ENCODE measurements at places on chromosomes 7 and 10.
A peak's percentile ranks its signal among the peaks of the same experiment; 100 is the strongest.

DNA sequence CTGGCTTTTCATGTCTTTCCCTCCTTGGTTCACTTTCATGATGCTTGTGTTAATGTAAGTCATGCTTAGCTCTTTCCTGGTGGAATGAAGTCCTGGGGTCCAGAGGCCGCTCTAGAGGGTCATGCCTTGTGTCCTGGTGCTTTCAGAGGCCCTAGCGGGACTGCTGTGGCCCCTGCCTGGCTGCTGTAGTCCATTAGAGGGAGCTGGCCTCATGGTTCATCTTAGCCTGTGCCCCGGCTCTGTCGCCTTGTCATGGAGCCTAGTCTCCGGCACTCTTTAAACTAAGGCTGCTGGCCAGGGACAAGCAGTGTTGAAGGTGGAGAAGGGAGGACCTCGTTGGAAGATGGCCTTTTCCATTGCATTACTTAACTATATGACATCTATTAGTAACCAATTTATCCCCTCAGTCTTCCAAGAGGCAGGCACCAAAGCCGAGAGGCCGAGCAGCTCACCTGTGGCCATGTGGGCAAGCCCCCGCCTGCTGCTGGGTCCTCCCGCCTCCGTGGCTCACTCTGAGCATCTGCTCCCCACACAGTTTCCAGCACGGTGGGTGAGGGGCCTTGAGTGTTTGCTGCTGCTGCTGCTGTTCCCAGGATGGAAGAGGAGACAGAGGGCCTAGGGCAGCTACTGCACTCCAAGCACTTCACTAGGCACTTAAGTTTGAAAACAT is 5.0 kb upstream of the NDUFB2 start:
- DNase-seq = no peak

GRCh38 chr10:104680467-104681401 is 39.6 kb downstream of the SORCS3 start:
- DNase-seq = no peak

DNA sequence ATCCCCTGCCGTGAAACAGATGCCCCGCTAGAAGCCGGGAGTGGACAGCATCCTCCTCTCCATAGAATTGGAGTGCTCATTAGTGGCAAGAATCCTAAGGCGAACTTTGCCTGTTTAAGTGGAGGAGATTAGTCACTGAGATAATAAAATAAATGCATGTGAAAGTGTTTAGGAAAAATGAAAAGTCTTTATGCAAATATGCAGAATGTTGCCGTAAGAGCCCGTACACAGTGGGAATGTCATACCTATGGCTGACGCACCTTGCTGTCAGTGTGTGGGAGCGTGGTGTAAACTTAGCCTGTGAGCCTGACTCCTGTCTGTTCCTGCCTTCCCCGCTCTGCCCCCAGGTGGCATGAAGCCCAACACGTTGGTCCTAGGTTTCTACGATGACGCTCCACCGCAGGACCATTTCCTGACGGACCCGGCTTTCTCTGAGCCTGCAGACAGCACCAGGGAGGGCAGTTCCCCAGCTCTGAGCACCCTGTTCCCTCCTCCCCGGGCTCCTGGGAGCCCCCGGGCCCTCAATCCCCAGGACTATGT is 1.7 kb upstream of the TRIP6 start:
- peak; percentile 36 for DNase-seq

DNA sequence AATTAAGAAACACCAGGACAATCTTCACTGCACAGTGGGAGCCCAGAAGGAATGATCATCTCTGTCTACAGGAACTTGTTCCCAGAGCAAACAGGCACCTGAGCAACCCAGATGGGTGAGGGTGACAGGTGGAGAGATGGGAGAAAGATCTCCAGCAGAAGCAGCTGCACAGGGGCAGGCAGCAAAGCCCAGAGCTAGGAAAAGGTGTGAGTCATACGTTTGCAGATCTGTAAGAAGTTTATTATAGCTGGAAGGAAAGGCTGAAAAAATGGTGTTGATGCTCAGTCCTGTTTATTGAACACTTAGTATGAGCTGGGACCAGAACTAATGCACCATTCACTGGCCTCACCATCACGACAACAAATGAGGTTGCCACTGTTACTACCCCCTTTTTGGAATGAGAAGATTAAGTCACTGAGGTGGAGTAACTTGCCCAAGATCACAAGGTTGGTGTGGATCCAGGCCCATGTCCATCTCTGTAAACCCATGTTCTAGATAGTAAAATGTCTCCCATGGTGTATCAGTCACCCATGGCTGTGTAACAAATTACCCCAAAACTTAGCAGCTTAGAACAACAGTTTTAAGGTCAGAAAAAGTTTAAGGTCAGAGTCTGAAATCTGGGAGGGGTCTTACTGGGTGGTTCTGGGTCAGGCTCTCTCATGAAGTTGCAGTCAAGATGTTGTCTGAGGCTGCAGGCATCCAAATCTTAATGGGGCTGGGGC is 506.9 kb downstream of the RPS24 start:
- no peak for DNase-seq

GRCh38 chr10:29482591-29483431 is 152.0 kb downstream of the SVIL start:
- DNase-seq = no peak

DNA sequence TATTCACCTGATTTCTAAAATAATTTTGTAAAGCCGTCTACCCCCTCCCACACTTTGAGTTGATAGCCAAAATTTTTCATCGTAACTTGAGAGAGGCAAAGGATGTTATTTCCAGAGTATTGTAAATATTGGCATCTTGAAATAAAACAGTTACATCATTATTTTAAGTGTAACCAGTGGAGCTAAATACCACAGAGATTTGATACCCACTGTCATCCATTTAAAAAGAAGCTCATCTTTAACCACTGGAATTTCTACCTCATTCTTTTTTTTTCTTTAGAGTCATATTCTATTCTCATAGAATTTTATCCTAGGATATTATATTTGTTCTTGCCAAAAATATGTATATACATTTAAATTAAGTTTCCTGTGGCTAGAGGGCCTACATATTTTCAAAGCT is 48.6 kb downstream of the CAMK1D start:
- no peak for DNase-seq

DNA sequence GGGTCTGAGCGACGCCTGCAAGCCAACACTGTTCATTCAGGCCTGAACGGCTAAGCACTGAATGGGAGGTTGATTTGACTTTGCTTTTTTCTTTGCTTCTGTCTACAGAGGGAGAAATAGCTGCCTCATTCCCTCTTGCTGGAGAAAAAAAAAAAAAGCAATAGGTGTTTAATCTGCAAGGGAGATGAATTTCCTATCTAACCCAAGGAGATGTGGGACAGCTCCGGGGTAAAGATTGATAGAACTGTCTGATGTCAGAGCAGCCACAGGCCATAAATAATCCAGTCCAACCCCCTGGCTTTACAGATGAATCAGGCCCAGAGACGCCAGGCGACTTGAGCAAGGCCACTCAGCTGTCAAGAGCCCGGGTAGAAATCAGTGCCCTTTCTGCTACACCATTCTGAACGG is 168.0 kb downstream of the ARHGAP12 start:
- DNase-seq = no peak

GRCh38 chr7:116021237-116021636 is 9.3 kb downstream of the TFEC start:
- DNase-seq = no peak

- DNase-seq = no peak
These were observed 496.9 kb upstream of the CELF2 start for GRCh38 chr10:10520491-10521385.

DNA sequence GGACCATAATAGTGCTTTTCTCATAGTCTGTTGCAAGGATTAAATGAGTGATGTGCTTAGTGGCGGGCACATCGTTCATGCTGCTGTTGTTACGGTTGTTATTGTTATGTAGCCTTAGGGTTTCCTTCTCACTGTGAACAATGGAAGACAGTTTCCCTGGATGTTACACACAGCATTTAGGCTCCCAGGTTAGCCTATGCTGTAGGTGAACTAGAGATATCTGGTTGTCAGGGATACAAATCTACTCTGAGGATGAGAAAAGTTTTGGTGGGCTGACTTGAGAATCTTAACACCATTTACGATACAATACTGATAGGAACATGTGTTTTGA is 14.7 kb downstream of the SH3PXD2A start:
- no peak for DNase-seq

- no peak for DNase-seq
These were observed 695.6 kb upstream of the IGFBP3 start for GRCh38 chr7:46616636-46617035.

DNA sequence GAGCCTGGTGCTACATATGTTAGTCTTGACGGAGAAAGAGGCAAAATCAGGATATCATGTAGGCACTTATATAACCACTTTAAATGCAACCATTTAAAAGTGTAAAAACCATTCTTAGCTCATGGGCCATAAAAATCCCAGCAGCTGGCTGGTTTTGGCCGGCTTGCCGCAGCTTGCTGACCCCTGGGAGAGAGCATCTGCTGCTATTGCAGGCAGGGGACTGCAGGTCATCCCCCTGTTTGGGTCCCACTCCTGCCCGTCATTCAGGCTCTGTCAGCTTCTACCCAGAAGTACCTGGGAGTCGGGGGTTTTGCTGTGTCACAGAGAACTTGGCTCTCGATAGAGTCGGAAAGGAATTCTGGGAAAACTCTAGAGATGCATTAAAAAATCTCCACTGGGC is 187.4 kb downstream of the CUX1 start:
- DNase-seq = no peak

DNA sequence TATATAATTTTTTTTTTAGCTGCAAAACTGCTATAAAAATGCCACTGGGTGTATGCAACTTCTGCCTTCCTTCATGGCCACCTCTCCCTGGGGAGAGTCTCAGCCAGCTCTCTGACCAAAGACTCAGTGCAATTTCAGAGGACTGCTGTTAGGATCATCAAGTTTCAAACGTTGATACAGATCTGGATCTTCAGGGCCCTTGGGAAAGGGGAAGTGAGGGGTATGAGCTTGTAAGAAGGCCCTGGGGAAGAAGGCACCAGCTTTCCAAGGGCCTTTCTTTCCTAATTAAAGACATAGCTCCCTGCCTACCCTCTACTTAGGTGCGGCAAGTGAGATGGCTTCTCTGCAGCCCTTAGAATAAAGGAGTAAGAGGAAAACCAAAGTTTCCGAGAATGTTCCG is 130.4 kb downstream of the CUL2 start:
- no peak for DNase-seq

DNA sequence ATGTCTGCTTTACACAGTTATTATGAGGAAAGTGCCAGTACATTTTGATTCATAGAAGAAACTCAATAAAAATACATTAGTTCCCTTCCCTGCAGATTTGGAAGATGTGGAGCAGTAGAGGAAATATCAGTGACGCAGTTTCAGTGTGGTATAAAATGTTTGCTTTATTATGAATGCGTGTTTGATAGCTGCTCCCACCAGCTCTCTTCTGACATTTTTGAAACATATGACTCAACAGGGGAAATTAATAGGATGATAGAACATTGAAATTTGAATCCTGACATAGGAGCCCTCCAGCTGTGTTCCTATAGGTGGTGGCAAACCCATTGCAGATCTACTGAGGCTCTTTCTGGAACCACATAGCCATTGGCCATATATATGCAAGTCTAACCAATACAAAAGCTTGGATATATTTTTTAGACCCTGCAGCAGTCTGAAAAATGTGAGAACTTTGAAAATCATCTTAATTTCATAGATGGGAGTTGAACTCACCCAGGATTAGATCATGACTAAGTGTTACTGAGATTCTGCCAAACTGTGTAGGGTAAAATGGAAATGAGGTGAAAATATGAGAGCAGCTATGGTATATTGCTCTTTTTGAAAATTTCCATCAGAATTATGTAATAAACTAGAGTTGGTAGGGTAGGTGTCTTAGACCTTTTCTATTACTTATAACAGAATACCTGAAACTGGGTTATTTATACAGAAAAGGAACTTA is 47.8 kb downstream of the BZW2 start:
- DNase-seq = no peak

GRCh38 chr7:2710901-2711551 is 23.0 kb downstream of the AMZ1 start:
- DNase-seq = no peak

- no peak for DNase-seq
These were observed 21.2 kb downstream of the RHEB start for GRCh38 chr7:151498495-151498894.

DNA sequence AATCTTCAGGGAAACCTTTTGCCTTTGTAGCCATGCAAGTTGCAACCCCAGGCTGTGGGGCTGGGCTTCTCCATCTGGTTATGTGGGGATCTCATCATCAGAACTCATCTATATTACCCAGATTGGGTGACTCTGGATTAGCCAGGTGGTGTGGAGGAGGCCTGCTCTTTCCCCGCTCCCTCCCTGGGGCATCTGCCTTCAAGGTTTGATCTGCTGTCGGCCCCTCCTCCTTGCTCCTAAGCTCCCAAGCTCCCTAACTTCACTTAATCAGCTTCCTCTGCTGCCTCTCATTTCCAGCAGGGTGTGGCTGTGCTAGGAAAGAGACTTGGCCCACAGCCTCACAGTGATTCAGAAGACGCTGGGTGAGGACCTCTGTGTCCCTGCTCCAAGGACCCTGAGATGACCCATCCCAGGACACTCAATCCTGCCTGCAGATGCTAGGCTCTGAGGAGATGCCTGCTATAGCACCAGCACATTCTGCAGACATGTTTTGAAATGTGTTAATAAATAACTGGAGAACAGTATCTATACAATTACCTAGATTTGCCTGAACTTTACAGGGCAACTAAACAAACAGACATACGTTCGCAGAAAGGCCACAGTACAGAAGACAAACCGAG is 392.1 kb upstream of the PODXL start:
- no peak for DNase-seq

GRCh38 chr10:75508239-75508813 is 76.9 kb downstream of the LRMDA start:
- no peak for DNase-seq

GRCh38 chr10:63760034-63760707 is 239.0 kb downstream of the REEP3 start:
- no peak for DNase-seq

- no peak for DNase-seq
These were observed 43.2 kb downstream of the CHST3 start for GRCh38 chr10:72007246-72007892.

GRCh38 chr10:110967009-110967630 is 47.7 kb downstream of the SHOC2 start:
- DNase-seq = no peak

- DNase-seq = no peak
These were observed 84.3 kb upstream of the ATP6V0A4 start for GRCh38 chr7:138882249-138882648.

GRCh38 chr7:129550693-129551360 is 48.5 kb downstream of the SMKR1 start:
- no peak for DNase-seq

- DNase-seq = no peak
These were observed 86.5 kb upstream of the KLF6 start for GRCh38 chr10:3871424-3871996.

DNA sequence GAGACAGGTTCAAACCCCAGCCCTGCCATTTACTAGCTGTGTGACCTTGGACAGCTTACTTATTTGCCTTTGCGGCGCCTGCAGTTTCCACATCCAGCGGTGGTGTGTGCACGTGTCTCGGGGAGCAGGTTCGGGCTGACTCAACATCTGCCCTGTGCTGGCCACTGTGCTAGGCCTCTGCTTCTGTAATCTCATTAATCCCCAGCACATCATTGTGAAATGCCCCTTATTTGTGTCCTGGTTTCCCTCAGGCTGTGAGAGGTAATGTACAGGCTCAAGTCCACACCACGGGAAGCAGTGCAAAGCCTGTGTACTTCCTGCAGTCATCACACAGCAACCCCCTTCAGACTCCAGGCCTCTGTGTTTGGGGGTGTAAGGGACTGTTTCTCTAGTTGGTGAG is 285.7 kb downstream of the RPS24 start:
- no peak for DNase-seq

Data from hematopoietic multipotent progenitor cell treated with erythropoietin and hydrocortisone succinate and interleukin-3 and kit ligand, for 15 days (in vitro differentiated cells).